ENCODE measurements at places on chromosomes 7 and 10.

GRCh38 chr7:140571538-140572122 is 69.0 kb downstream of the DENND2A start:
- DNase-seq: no peak

DNA sequence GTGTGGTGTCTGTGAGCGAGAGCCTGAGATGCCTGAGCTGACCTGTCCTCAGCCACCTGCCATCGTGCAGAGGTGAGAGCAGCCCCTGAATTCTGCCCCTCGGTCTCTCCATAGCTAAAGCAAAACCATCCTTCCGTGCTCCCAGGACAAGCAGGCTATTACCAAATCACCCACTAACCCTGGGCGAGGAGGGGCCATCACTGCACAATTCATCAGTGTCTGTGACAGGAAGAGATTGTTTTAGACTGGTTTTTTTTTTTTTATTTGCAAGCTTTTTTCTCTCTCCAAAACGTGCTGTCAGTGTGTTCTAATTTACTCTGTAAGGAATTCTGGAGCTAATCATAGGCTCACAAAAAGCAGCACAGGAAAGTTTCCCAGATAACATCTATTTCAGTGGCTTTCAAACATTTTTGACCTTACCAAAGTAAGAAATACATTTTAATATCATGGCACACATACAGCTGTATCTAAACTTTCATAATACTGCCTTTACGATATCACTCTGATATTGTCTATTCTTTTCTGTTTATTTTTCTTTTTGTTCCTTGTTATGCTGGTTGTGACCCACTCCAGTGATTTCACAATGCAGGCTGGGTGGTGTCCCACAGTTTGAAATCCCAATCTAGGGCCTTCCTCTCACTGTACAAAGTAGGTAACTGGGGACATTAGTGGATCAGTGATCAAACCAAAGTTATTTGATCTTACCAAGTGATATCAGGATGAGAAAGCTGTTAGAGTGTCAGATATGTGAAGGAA is 62.8 kb downstream of the EGFR start:
- DNase-seq: no peak

DNA sequence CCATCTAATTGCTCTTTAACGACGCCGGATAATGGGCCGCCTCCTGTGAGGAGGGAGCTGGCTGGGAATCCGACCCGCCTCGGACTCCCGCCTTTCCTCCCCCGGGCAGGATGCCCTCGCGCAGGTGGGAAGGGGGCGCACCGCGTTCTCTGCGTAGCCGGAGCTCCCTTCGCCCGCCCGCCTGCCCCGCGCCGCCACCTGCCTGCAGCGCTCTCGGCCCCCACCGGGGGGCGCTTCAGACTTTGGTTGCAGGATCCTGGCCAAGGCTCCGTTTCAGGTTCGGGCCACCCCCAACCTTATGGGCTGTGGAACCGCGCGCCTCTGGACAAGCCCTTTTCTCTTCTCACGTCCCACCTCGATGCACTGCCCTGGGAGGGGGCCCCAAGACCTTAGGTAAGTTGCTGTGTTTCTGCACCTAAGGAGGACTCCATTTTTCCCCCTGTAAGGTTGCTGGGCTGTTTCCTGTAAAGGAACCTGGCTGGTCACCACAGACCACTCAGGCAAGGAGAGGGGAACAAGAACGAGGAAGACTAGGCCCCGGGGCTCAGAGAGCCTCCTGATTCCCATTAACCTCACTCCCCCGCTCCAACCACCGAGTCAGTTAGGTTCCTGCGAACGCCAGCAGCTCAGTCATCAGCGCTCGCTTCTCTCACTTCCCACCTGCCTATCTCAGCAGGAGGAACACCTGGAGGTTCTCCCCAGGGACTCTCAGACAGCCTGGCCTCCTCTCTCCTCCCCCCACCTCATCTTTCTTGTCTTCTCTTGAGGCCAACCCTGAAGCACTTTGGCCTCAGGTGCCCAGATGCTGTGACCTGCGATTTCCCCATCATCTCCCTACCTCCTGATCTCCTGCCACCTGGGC is 11.3 kb upstream of the KAZALD1 start:
- no peak for DNase-seq

- no peak for DNase-seq
Measured at GRCh38 chr7:128809363-128809762, 17.6 kb downstream of the CCDC136 start.

DNA sequence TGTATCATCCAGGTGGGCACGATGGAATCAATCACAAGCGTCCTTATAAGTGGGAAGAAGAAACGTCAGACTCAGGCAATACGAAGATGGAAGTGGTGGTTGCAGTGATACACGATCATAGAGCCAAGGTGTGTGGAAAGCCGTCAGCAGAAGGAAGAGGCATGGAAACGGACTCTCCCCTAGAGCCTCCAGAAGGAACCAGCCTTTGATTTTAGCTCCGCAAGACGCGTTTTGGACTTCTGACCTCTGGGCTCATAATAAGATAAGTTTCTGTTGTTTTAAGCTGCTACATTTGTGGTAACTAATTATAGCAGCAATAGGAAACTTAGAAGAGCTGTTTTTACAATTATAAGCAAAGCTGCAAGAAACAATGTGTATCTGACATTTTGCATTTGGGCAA is 14.8 kb downstream of the FANK1 start:
- no peak for DNase-seq

GRCh38 chr7:101952355-101953247 is 135.2 kb downstream of the CUX1 start:
- DNase-seq: peak; percentile 92

DNA sequence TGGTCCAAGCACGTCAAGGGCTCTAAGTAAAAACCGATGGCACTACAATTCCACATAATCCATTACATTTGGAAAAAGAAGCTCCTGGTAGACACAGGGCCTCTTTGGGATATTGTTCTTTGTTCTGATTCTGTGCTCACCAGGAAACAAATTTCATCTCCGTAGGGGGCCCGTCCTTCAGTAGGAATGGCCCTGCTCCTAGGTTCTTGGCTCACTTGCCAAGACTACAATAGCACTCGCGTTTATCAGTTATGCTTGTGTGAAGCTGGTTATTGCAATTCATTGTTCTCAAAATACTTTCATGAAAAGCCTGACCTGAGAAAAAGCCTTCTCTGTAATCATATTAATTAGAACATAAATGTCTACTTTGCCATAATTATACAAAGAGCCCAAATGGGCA is 10.3 kb upstream of the ZC3HAV1L start:
- no peak for DNase-seq

DNA sequence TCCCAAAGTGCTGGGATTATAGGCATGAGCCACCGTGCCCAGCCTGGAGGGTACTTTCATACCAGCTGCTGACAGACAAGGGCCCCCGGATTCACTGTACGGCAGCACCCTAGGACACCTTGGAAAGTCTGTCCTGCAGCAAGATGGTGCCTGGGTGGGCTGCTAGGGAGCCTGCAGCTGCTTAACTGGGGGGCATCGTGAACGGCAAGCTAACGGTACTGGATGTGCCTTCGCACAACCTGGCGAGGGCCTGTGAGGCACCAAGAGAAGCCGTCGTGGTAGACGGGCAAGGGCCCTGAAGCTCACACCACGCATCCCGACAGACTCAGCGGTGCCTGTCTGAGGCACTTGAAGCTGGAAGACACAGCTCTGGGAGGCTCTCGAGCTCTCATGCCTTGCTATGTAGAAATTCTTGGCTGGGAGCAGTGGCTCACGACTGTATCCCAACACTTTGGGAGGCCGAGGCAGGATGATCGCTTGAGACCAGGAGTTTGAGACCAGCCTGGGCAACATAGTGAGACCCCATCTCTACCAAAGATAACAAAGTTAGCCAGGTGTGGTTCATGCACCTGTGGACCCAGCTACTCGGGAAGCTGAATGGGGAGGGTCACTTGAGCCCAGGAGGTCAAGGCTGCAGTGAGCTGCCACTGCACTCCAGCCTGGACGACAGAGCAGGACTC is 9.4 kb downstream of the BRAT1 start:
- DNase-seq: no peak

DNA sequence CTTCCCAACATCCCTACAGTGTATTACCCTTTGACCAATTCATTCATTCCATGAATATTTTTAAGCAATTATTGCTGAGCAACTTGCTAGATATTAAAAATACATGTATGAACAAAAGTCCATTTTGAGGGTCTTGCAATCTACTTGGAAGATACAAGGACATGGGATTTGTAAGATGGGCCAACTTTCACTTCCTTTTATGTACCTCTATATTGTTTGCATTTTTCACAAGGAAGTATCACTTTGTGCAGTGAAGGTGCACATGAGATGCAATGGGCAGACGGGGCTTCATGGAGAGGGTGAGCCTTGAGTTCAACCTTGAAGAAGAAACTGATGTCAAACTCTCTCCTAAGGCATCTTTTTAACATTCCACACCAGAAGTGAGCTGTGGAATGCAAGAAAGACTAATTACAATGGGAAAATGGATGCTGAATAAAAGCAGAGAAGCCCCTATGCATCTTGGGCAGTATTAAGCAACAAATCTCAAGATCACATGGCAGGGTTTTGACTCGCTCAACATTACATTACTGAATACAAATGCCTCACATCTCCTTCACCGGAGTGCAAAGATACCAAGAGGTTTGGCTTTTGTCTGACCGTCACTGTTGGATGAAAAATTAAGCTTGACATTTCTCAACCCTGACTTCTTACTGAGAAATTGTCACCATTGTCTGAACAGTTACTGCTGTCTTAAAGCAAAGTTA is 341.5 kb downstream of the ELMO1 start:
- no peak for DNase-seq

DNA sequence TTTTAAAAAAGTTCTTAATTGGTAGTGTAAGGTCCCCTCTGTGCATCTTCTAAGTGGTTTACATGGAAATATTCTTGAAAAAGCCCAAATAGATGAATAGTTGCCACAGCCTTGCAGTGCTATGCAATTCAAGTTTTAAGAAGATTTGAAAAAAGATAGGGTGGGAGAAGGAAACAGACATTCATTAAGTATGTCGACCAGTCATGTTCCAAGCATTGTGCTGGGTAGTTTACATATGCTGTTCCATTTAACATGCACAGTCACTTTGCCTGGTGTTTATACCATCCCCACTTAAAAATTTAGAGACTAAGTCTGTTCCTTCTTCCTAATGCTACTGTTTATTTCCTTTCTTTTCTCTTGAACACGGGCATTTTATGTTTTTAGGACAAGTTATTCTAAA is 28.1 kb upstream of the NAMPT start:
- DNase-seq: peak; percentile 11

DNA sequence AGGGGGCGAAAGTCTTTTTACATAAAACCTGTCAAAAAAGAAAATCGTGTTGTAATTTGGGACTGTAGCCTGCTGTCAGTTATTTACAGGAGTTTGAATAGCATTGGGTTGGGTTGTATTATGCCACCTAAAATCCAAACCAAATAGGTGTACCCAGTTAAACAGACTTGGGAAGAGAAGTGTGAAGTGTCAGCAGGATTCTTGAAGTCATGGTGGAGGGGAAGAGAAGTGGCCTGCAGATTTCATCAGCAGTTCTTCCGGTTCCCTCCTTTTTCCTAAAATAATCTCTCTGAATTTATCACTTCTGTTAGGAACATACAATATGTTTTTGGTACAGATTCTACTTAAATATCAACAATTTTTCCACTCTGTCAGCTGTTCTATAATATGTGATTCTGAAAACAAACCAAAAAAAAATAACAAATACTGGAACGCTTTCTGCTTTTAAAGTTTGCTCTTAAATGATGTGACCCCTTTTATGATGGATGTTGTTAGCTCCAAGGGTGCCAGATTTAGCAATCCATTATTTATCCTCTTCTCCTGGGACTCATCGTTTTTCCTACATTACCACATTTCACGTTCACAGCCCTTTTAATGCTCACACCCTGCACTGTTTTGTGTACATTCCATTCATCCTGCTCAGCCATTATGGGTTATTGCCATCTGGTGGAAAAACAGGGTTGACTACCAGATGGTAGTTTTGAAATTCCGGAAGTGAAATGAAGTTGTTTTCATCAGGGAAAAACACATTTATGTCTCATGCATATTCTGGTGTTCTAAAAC is 18.7 kb upstream of the ARHGAP12 start:
- DNase-seq: peak; percentile 93

GRCh38 chr10:69631566-69631965 is 1.5 kb downstream of the FAM241B start:
- DNase-seq: no peak

DNA sequence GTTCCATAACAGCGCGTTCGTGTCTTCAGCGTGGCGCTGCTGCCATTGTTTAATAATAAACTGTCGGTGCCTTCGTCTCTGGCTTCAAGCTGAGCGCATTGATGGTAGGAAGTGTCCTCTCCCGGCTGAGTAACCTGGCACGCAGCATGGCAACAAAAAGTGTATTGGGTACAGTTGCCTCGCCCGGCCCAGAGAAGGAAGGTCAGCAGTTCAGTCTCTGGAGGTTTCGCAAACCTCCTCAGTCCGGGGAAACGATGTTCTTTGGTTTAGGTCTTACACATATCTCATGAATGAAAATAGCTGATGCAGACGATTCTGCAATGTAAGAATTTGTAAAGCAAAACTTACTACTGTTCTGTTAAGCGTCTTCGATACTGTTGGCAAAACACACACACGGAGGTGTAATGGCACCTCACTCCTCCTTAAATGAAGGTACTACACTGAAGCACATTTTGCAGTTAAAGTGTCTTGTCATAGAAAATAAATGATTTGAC is 739 bp upstream of the CCDC186 start:
- DNase-seq: no peak
